Lung (tissue), 17 donors: ENCODE measurements at places on chromosomes 4 and X.
A peak's percentile ranks its signal among the peaks of the same experiment; 100 is the strongest.

- no peaks in the 10 kb centered on the region for H3K27me3 ChIP-seq
- DNase-seq = no peak
- H3K4me1 ChIP-seq = peaks cover 7% of the 10 kb centered on the region
- no peak overlapping the region for H3K4me3 ChIP-seq
- H3K27ac ChIP-seq = no peak overlapping the region
Measured at GRCh38 chr4:86909546-86910295, 17.5 kb upstream of the C4orf36 start.

DNA sequence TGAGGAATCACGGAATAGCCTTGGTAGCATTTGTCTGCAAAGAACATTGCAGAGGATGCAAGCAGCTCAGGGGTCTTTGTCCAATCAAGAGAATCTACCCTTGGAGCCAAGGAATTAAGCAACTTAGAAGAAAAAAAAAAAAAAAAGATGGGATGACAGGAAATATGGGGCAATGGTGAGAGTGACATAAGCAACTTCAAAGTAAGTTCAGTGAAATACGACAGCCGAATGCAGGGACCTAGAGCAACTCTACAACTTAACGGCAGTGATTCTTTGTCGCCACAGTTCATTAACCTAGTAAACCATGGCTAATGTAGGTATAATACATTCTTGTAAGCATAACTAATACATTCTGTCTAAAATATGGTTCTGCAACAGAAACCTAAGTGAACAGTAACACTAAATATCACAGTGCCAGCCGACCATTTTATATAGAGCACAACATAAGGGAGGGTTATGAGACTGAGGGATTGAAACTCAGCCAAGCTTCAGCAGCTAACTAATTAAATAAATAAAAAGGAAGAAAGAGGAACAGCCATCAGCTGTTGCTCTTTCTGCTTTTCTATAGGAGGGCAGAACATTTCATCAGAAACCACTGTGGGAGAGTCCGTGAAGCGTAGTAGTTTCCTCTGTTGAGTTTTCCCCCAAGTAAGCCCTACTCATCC is 74.7 kb downstream of the PPARGC1A start:
- H3K4me3 ChIP-seq = no peak overlapping the region
- peaks cover 9% of the 10 kb centered on the region for H3K36me3 ChIP-seq
- no peak overlapping the region for H3K27ac ChIP-seq
- peaks cover 44% of the 10 kb centered on the region for H3K4me1 ChIP-seq
- DNase-seq = peak; percentile 53

- no peaks in the 10 kb centered on the region for H3K27me3 ChIP-seq
- no peaks in the 10 kb centered on the region for H3K36me3 ChIP-seq
- H3K4me1 ChIP-seq = no peaks in the 10 kb centered on the region
- no peak overlapping the region for H3K27ac ChIP-seq
Measured at GRCh38 chrX:69320116-69320515, 154.9 kb upstream of the PJA1 start.

DNA sequence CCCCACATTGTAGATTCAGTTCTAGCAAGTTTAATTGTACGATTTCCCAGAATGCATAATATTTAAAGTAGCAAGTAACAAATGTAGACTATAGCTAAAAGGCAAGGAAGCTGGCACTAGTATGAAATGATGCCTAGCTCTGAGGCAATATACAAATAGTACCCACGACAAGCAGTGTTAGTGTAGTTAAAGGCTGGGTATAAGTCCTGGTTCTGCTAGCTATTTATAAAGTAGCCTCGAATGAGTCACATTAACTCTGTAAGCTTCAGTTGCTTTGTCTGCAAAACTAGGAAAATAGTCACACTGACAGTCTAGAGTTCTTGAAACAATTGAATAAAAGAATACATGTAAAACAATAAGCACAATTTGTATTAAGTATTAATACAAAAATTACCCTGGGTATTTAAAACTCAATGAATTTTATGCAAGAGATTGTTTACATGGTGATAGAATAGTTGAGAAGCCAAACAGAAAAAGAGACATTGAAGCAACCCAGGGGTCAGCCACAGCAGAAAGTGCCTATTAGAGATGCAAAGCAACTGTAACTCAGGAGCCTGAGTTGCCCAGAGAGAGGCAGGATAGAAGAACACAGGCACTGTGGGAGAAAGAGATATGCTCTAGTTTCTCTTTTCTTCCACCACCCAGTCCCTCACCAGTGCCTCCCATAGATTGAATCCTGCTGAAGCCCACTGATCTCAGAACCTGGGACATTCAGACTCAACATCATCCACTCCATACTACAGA is 949.0 kb downstream of the C4orf33 start:
- no peaks in the 10 kb centered on the region for H3K36me3 ChIP-seq
- no peak overlapping the region for H3K27ac ChIP-seq
- no peaks in the 10 kb centered on the region for H3K4me1 ChIP-seq
- no peaks in the 10 kb centered on the region for H3K27me3 ChIP-seq

GRCh38 chr4:77566148-77566547 is 39.5 kb upstream of the CXCL13 start:
- H3K4me3 ChIP-seq = no peak overlapping the region
- H3K27ac ChIP-seq = no peak overlapping the region
- H3K27me3 ChIP-seq = no peaks in the 10 kb centered on the region
- peak; percentile 9 for DNase-seq
- H3K36me3 ChIP-seq = no peaks in the 10 kb centered on the region

- DNase-seq = no peak
- no peak overlapping the region for H3K4me3 ChIP-seq
- H3K27me3 ChIP-seq = no peaks in the 10 kb centered on the region
- peaks cover 4% of the 10 kb centered on the region for H3K4me1 ChIP-seq
- no peaks in the 10 kb centered on the region for H3K36me3 ChIP-seq
- H3K27ac ChIP-seq = no peak overlapping the region
Measured at GRCh38 chr4:88202443-88202842, 44.0 kb upstream of the ABCG2 start.

DNA sequence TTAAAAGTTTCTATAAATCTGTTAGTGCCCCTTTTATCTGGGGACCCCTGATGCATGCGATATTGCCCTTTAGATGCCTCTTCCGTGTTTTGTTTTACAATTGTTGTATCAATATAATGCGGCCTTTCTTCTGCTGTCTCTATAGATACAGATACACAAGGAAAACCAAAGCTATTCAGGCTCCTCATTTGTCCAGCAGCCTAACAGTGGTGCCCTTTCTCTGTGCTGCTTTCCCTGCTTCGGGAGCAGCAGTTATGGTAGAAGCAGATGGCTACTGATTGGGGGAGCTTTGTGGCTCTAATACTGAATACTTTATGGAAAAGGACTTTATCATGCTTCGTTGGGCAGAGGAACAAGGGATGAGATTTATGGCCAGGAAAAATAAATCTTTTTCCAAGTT is 10.6 kb upstream of the PRDM8 start:
- no peak overlapping the region for H3K27ac ChIP-seq
- peaks cover 9% of the 10 kb centered on the region for H3K4me1 ChIP-seq
- DNase-seq = no peak
- peaks cover 93% of the 10 kb centered on the region for H3K27me3 ChIP-seq
- no peak overlapping the region for H3K4me3 ChIP-seq
- no peaks in the 10 kb centered on the region for H3K36me3 ChIP-seq

- peak; percentile 45 for DNase-seq
- no peaks in the 10 kb centered on the region for H3K4me1 ChIP-seq
- H3K36me3 ChIP-seq = no peaks in the 10 kb centered on the region
- no peak overlapping the region for H3K4me3 ChIP-seq
Measured at GRCh38 chrX:68648960-68649359, 1.5 kb downstream of the STARD8 start.

- no peaks in the 10 kb centered on the region for H3K27me3 ChIP-seq
- H3K36me3 ChIP-seq = no peaks in the 10 kb centered on the region
- no peak overlapping the region for H3K4me3 ChIP-seq
- DNase-seq = no peak
Measured at GRCh38 chrX:10051866-10052480, 84.8 kb downstream of the CLDN34 start.

GRCh38 chrX:76428243-76429130 is 977 bp downstream of the MAGEE1 start:
- no peaks in the 10 kb centered on the region for H3K36me3 ChIP-seq
- peak overlapping the region; percentile 37 for H3K4me3 ChIP-seq
- H3K27ac ChIP-seq = no peak overlapping the region
- H3K4me1 ChIP-seq = no peaks in the 10 kb centered on the region

DNA sequence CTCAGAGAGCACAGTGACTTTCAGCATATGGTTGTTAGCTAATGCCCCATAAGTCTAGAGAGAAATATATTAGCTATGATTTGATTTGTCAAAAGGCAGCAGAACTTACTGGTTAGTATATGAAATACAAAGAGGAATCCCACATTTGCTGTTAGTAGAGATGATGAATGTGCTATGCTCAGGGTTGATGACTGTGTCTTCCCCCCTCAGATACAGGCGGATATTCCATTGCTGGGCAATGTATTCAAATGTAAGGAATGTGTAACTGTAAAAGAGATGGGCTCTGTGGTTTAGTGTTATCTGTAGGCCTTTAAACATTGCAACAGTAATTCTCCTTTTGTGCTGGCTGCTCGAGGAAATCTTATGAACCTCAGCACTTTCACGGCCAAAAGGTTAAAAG is 528.9 kb upstream of the ARX start:
- no peaks in the 10 kb centered on the region for H3K4me1 ChIP-seq
- no peak overlapping the region for H3K4me3 ChIP-seq

DNA sequence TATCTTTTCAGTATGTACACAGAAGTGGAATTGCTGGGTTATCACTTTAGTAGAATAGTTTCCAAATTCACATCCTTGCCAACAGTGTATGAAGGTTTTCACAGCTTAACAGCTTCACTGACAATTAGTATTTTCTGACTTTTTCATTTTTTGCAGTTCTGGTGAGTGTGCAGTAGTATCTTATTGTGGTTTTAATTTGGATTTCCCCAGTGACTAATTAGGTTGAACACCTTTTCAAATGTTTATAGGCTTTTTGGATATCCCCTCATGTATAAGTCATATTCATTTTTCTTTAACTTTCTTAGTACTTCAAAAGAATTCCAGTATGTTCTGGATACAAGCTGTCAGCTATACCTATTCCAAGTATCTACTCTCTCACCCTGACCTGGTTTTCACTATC is 37.1 kb downstream of the BRCC3 start:
- H3K27ac ChIP-seq = no peak overlapping the region
- H3K27me3 ChIP-seq = no peaks in the 10 kb centered on the region
- no peak overlapping the region for H3K4me3 ChIP-seq
- H3K36me3 ChIP-seq = no peaks in the 10 kb centered on the region

- H3K36me3 ChIP-seq = no peaks in the 10 kb centered on the region
- no peak overlapping the region for H3K4me3 ChIP-seq
- no peaks in the 10 kb centered on the region for H3K27me3 ChIP-seq
- H3K4me1 ChIP-seq = no peaks in the 10 kb centered on the region
Measured at GRCh38 chr4:82569076-82569475, 7.3 kb upstream of the TMEM150C start.

GRCh38 chrX:53511322-53511721 is 77.2 kb upstream of the HSD17B10 start:
- no peak overlapping the region for H3K4me3 ChIP-seq
- no peaks in the 10 kb centered on the region for H3K36me3 ChIP-seq
- DNase-seq = no peak
- no peaks in the 10 kb centered on the region for H3K4me1 ChIP-seq

GRCh38 chrX:117532339-117532738 is 584.3 kb downstream of the KLHL13 start:
- H3K36me3 ChIP-seq = no peaks in the 10 kb centered on the region
- no peaks in the 10 kb centered on the region for H3K4me1 ChIP-seq
- no peak overlapping the region for H3K4me3 ChIP-seq
- H3K27me3 ChIP-seq = peaks cover 2% of the 10 kb centered on the region
- DNase-seq = no peak

DNA sequence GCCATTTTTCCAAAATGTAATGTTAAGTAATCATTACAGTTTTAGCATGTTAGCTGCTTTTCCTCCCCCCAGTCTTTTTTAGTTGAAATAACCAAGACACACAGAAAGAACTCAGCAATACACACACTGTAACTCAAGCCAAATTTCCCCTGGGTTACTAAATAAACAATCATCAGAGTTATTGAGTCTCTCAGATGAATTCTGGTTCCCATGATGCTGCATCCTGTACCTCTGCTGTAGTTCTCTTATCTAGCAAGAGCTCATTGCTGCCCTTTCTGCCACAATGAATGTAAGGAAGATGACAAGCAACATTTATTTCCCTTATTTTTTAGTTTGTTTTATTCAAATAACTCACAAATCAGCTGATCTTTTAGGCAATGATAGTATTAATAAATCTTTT is 185.1 kb downstream of the ARHGAP6 start:
- H3K4me3 ChIP-seq = no peak overlapping the region
- H3K27ac ChIP-seq = no peak overlapping the region
- peaks cover 16% of the 10 kb centered on the region for H3K27me3 ChIP-seq
- H3K36me3 ChIP-seq = no peaks in the 10 kb centered on the region
- H3K4me1 ChIP-seq = no peaks in the 10 kb centered on the region
